NCI-H2081 treated with DMSO at 0.1 percent for 48 hours (cell line): ENCODE measurements at places on chromosomes 3 and 15.

DNA sequence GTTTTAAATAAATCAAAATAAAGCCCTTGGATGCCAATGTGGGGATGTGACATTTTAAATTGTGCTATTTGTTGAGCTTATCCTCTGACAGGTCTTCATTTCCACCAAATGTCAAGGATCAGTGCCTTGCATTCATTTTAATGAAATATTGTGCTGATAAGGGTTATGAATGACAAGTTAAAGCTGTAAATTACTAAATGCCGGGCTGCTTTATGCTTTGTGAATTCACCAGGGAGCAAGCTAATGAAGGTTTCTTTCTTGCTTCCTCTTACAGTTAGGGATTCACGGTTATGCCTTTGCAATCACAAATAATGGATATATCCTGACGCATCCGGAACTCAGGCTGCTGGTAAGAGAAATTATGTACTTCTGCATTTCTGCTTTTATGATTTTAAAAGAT lies 81.7 kb downstream of the LRTM1 start:
- DNase-seq, result no peak

GRCh38 chr3:70607469-70607868 lies 295.0 kb upstream of the MDFIC2 start:
- no peak for DNase-seq

GRCh38 chr15:70777170-70777926 lies 14.0 kb upstream of the UACA start:
- DNase-seq, result no peak

GRCh38 chr15:73908030-73908821 lies 18.0 kb upstream of the LOXL1 start:
- DNase-seq, result no peak

GRCh38 chr15:55515991-55516776 lies 8.2 kb upstream of the DNAAF4 start:
- DNase-seq, result no peak

DNA sequence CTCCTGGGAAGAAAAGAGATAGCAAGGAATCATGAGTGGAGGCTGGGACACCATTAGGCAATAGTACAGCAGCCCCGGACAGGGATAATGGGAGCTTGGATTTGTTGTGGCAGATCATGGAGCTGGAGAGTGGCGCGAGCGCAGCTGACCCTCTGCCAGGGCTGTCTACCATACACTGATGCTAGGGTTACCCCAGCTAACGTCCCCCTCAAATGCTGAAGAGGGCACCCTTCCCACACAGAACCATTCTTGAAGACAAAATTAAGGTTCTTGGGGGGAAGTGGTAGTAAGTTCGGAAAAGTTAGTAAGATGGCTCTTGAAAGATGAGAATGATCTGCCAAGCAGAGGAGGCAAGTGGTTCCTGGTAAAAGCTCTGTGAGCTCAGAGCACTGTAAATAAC lies 61.1 kb downstream of the ST3GAL6 start:
- no peak for DNase-seq

- no peak for DNase-seq
Measured at GRCh38 chr3:141796889-141797781, 33.9 kb downstream of the GRK7 start.

DNA sequence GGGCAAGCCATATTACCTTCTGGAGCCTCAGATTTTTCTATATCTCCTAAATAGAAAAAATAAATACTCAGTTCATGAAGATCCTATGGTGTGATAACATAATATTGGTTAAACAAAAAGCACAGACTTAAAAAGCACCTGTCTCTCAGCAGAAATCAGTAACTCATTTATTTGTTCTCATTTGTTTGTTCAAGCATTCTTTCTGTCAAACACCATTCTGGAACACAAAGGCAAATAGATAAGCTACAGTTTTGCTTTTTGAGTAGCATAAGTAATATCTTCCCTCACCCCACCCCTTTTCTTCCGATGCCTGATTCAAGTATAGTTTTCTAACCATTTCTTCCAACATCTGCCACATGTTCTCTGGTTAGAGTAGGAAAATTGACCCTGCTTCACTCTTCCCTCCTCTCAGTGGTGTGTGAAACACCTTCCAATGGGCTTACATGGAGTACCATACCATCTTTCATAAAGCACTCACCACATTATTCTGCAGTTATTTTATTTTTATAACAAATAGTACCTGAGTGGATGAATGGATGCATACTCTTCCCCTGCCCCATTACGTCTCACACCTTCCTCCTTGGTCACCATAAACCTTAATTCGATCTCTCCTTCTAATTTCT lies 8.4 kb upstream of the IL1RAP start:
- DNase-seq, result no peak

GRCh38 chr15:83993591-83993990 lies 242.0 kb upstream of the GOLGA6L4 start:
- DNase-seq, result no peak

DNA sequence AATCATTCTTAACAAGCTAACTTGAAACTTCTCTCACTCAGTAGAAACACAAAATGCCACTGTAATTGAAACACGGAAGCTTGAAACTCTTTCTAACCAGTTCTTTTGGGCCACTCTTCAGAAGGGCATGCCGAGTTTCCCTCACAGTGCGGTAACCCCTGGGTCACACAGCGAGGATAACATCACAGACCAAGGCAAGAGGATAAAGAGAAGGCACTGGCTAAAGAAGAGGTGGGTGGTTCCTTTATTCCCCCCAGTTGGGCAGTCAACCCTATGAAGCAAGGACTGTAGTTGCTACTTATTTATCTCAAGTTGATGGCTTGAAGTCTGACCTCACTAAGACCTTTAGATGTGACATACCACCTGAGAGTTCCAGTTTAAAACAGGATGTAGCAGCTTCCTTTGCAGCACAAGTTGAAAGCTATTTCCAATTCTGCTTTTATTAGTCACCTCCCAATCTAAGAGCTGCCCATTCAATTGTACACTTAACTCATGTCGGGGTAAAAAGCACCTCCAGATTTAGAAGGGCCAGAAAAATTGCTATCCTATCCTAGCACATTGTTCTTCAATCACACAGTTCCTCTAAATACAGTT lies 272.4 kb downstream of the TIGIT start:
- DNase-seq, result no peak
